Activated CD4-positive, alpha-beta T cell treated with anti-CD3 and anti-CD28 coated beads for 1 hour (primary cell): ENCODE measurements at places on chromosomes 3 and 15.

GRCh38 chr3:160127308-160127707, 97.9 kb upstream of the C3orf80 start:
- DNase-seq, result no peak

DNA sequence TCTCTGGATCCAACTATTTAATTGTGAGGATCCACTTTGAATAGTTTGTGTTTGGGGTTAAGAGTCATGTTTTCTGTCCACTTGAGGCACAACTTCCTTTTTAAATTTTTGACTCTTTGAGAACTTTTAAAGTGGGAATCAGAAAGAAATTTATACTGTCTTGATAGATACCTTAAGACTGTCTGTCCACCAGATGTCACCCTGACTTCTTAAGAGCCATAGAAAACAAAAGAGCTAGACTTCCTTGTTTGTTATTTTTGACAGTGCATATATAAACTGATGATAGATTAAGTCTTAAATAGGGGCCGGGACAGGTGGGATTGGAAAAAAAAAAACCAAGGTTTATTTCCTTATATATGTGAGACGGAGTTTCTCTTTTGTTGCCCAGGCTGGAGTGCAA, 52.1 kb upstream of the WDR72 start:
- DNase-seq, result no peak

DNA sequence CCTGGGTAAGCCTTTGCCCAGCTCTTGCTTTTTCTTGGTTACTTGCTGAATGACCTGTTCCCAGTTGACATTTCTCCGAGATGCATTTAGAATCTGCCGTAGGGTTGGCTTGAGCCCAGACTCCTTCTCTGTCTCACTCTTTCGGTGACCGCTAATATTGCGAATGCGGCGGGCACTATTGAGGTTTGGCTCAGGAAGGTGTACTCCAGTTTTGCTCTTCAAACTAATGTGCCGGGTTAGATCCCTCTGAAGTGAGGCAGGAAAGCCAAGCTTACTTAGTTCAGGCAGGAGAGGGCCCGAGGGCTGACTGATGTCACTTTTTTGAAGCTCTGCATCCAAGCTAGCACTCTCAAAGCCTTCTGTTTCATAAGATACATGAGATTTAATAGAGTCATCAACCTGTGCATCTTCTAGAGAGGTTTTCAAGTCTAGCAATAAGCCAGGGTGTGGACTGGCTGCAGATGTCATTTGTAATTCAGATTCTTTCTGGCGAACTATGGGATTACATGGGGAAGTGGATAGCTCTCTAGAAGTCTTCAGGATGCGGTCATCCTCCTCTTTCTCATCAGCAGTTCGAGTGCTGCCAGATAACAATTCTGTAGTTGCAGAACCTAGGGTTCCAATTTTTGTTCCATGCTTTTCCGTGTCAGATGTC, 41.0 kb downstream of the ZNF106 start:
- DNase-seq, result no peak

GRCh38 chr15:35005933-35006332, 17.8 kb upstream of the ZNF770 start:
- no peak for DNase-seq

DNA sequence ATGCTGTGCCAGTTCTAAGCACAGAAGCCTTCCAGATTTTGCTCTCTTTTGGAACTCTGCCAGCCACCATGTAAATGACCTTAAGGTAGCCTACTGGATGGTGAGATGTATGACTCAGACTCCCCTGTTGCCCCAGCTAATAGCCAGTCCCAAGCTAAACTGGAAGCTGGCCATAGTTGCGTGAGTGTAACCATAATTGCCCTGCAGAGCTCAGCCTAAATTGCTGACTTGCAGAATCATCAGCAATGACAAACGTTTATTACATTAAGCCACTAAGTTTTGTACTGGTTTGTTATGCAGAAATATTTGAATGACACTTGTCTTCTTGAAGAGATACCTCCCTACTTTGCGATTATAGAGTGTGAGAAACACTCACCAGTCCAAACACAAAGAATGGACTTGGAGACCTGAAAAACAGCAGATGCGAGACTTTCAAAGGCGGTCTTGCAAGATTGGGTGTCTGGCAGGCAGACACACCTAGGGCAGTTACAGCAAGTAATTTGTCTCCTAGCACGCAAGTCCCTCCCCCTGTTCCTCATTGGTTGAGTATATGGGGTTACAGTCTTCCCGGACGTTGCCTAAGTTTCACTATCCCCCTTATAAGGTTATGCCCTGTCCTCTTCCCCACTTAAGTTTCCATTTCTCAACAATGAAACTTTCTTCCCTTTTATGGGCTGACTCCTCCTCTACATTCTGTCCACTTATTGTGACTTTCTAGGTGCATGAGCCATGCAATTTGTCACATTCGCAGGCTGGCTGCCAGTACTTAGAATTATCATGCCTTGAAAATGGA, 83.6 kb upstream of the XCR1 start:
- no peak for DNase-seq

DNA sequence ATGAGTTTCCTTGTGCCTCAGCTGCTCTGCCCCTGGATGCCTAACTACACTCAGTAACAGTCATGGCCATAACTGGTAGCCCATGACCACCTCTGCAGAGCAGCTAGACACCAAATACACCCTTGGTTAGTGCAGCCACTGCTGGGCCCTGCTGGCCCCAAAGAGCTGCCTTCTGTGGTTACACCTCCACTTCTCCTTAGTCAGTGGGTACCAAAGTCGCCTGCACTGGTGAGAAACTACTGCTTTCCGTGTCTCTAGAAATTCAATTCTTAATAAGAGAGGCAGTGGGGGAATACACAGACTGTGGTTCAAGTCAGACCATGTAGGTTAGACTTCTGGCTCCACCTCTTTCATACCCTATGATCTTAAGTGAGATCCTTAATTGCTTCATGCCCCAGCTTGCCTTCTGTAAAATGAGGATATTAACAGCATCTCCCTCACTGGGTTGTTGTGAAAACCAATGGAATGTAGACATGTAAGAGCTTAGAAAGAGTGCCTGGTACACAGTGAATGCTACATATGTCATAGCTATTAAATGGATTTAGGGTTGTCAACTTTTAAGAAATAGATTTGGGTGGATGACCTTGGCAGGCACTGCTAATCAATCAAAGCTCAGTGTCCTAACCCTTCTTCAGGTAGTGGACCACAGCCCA, 18.2 kb downstream of the HEG1 start:
- DNase-seq, result no peak

GRCh38 chr3:24545887-24546286, 51.2 kb upstream of the THRB start:
- DNase-seq, result no peak

GRCh38 chr15:29672446-29672845, 149.8 kb downstream of the TJP1 start:
- DNase-seq, result no peak

DNA sequence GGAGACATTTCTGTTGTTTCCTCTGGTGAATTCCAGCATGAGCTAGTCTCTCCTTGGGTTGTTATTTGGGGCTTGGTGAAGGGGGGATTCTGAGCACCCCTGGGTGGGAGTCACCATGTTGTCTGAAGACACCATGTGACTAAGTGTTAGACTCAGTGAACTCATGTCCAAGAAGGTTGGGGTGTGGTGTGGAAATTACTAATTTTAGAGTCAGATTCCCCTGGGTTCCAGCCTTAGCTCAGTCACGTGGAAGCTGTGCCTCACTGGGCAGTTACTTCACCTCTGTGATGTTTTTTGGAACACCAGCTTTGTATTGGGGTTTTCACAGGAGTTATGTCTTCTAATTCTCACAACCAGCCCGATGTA, 171.5 kb downstream of the RPLP1 start:
- no peak for DNase-seq

- DNase-seq, result no peak
Measured at GRCh38 chr3:175951047-175951694, 1092.0 kb downstream of the NAALADL2 start.

DNA sequence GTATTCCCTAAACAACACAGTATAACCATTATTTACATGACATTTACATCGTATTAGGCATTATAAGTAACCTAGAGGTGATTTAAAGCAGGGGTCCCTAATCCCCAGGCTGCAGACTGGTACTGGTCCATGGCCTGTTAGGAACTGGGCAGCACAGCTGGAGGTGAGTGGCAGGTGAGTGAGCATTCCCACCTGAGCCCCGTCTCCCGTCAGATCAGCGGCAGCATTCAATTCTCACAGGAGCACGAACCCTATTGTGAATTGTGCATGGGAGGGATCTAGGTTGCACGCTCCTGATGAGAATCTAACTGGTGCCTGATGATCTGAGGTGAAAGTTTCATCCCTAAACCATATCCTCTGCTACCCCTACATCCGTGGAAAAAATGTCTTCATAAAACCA, 138.2 kb downstream of the ATP10A start:
- no peak for DNase-seq

DNA sequence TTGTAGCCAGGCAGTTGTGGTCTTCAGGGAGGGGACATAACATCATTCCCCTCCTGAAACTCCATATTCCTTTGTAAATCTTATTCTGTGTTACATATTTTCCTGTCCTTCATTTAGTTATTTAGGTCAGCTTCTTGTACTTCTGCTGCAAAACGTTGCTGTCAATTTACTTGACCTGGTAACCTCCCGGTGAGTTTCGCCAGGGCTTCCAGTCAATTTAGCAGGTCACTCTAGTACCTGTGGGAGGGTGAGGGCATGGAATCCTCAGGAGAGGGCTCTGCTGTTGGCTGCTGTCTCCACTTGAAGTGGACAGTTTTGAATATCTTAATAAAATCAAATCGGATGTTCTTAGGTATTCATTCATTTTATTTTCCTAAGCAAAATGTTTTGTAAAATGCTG, 29.6 kb downstream of the FNDC3B start:
- DNase-seq, result no peak

DNA sequence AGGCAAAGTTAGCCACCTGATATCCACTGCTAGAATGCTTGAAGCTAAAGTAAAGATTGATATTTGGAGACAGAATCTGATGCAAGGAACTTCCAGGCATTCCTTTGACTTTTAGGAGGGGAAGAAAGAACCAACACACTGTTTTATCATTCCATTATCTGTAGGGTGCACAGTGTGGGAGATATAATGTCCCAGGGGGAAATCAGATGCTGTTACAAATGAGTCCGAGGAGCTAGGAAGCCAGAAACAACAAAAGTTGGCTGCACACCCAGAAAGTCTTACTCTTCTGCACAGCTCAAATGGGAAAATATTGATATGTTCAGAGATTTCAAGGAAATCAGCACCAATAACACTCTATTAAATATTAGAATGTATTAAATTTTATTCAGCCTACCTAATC, 113.6 kb upstream of the ROBO1 start:
- no peak for DNase-seq

DNA sequence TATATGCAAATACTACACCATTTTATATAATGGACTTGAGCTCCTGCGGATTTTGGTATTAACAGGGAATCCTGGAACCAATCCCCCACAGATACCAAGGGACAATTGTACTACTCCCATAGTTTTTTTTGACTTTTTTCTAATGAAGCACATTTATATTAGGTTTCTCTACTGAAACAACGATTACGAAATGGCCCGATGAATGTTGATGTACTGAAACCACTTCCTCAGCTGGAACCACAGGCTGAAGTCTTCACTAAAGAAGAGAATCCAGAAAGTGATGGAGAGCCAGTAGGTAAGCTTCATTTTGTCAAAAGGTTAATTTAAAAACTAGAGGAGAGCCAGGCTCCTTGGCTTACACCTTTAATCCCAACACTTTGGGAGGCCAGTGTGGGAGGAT, 121.5 kb upstream of the LRRFIP2 start:
- DNase-seq, result no peak

- DNase-seq, result no peak
Measured at GRCh38 chr3:139284221-139284620, 59.6 kb upstream of the MRPS22 start.

DNA sequence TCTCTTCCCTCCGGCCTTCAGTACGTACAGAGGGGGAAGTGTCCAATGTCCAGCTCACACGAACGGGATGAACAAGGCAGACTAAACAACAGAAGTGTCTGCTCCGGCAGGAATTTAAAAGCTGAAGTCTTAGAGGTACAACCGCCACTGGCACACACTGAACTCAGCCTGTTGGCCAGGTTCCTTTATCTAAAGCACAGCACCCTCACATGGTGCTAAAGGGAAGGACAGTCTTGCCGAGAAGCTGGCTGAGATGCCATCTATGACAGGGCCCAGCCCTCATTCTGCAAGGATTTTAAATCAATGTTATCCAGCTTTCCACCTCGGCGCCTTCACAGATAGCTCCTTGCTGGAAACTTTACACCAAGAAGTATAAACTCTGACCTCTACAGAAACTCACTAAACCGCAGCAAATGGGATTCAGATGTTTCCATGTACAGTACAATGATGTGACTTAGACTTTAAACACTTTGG, 2.8 kb downstream of the ADAMTS17 start:
- no peak for DNase-seq

- no peak for DNase-seq
Measured at GRCh38 chr15:49815526-49815925, 194.7 kb downstream of the DTWD1 start.

DNA sequence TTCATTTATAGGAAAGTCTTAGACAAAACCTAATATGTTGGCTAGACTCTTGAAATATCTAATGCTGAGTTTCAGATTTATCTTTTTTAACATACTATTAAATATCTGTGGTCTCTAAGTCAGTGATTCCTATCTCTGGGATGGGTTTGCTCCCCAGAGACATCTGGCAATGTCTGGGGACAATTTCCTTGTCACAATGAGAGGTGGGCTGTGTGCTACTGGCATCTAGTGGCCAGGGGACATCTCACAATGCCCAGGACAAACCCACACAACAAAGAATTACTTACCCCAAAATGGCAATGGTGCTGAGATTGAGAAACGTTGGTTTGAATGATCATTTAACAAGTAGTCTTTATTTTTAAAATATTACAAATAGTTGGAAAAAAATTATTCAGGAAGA, 602.1 kb downstream of the MAGI1 start:
- DNase-seq, result no peak

DNA sequence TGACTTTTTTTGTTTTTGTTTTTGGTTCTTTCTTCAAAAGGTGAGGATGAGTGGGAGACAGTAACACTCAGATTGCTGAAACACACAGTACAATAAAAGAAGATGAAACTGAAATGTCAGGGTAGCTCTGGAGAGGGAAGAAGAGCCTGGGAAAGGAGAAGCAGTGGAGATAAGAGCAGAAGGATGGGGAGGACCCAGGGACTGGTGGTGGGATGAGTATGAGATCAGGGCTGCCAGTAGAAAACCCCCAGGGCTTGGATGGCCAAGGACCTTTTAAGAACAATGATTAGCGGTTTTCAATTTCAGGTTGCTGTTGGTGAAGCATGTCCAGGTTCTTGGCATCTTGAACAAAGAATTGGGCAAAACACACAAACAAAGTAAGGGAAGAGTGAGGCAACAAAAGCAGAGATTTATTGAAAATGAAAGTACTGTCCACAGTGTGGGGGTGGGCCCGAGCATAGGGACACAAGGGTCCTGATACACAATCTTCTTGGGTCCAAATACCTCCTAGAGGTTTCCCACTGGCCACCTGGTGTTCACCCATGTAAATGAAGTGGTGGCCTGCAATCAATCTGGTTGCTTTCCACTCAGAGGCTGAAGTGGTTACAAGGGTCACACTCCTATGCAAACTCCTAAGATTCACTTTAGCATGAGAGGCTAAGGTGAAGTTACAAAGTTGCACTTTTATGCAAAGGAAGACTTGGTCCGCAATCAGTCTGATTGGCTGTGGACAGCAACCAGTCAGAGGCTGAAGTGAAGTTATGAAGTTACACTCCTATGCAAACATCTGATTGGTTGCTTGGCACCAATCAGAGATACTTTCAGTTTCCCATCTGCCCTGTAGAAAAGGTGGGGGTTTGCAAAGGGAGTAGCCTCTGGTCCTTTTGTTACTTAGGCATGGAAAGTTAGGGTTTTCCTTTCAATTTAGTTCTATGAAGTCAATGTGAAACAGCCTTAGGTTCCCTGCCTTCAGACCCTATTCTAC, 26.1 kb upstream of the MFSD1 start:
- DNase-seq, result no peak

GRCh38 chr3:35746492-35746891, 107.2 kb downstream of the ARPP21 start:
- DNase-seq, result no peak
